ENCODE measurements at places on chromosomes 1 and 21.
A peak's percentile ranks its signal among the peaks of the same experiment; 100 is the strongest.

- DNase-seq = no peak
Observed at GRCh38 chr1:59985911-59986515, 59.4 kb upstream of the CYP2J2 start.

DNA sequence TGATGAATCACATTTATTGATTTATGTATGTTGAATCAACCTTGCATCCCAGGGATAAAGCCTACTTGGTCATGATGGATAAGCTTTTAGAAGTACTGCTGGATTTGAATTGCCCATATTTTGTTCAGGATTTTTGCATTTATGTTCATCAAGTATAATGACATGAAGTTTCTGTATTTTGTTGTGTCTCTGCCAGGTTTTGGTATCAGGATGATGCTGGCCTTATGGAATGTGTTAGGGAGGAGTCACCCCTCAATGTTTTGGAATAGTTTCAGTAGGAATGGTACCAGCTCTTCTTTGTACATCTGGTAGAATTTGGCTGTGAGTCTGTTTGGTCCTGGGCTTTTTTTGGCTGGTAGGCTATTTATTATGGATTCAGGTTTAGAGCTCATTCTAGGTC is 1643.1 kb upstream of the B3GALT2 start:
- no peak for DNase-seq

DNA sequence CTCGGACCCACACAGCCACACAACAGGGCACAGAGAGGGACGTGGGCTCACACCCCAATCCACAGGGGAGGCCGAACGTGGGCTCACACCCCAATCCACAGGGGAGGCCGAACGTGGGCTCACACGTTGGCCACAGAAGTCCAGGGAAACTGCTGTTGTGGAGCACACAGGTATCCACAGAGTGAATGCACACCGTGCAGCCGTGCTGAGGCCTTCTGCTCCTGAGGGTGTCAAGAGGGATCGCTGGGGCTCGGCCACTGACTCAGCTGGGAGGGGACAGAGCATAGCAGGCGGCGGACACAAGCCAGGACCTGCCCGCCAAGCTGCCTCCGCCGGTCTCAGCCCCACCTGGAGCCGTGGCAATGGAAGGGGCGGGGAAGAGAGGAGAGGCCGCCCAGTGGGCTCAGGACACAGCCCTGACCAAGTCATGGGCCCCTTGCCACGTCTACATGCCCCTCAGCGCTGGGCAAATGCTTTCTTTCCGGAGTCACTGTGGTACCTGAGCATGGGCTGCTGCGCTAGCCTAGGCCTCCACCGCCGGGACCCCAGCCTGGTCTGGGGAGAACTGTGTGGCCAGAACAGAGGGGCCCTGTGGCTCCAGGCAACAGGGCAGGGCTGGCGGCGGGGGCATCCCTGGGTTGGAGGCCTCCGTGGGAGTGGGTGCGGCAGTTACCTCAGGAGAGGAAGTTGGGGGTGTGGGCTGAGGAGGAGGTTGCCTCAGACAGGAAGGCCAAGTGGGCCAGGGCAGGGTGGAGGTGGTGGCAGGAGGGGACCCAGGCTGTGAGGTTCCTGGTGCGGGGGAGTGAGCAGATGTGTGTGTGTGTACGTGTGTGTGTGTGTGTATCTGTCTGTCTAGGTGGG is 1.2 kb downstream of the SYTL1 start:
- peak; percentile 79 for DNase-seq

DNA sequence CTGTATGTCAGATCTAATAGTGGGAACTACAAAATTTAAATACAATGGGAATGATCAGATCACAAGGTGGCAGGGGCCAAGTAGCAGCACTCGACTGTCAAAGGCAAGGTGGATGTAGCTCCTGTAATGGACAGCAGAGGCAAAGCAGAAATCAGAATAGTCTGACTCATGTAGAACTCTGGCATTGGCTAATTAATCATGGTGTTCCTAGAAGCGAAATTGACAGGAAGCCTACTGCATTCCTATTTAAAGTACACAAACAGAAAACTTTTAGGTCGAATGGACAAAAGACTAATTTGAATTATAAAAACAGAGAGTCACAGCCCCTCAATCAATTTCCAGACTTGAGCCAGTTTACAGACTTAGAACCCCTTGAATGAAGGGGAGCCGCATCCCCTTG is 17.4 kb upstream of the IL12RB2 start:
- DNase-seq = no peak

DNA sequence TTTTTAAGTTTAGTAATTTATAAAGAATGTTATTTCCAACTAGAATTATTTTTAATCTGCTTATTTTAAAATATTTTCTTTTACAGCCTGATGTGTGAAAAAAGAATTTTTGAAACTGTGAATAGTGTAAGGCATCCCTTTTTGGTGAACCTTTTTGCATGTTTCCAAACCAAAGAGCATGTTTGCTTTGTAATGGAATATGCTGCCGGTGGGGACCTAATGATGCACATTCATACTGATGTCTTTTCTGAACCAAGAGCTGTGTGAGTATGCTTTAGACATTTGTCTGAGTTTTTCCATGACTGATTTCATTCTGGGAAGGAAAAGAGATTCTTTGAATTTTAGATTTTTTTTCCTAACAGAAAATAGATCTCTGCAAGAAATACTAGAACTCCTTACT is 77.9 kb downstream of the GTF2B start:
- DNase-seq = no peak
